ENCODE measurements at places on chromosomes 4 and X.

DNA sequence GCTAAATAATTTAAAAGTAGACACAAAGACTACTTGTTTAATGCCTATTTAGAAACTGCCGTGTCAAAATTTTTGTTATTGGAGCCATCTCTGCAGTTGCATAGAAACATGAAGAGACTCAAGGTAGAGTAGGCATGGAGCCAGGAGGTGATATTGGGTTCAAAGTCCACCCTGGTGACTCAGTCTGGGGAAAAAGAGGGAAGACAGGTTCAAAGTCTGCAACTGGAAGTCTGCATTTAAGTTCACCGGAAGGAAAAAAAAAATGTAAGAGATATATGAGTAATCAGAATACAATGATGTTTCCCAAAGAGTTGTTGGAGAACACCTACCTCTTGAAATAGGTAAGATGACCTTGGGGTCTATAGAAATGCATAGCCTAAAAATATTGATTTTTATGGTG lies 67.4 kb upstream of the QRFPR start:
- DNase-seq = no peak

DNA sequence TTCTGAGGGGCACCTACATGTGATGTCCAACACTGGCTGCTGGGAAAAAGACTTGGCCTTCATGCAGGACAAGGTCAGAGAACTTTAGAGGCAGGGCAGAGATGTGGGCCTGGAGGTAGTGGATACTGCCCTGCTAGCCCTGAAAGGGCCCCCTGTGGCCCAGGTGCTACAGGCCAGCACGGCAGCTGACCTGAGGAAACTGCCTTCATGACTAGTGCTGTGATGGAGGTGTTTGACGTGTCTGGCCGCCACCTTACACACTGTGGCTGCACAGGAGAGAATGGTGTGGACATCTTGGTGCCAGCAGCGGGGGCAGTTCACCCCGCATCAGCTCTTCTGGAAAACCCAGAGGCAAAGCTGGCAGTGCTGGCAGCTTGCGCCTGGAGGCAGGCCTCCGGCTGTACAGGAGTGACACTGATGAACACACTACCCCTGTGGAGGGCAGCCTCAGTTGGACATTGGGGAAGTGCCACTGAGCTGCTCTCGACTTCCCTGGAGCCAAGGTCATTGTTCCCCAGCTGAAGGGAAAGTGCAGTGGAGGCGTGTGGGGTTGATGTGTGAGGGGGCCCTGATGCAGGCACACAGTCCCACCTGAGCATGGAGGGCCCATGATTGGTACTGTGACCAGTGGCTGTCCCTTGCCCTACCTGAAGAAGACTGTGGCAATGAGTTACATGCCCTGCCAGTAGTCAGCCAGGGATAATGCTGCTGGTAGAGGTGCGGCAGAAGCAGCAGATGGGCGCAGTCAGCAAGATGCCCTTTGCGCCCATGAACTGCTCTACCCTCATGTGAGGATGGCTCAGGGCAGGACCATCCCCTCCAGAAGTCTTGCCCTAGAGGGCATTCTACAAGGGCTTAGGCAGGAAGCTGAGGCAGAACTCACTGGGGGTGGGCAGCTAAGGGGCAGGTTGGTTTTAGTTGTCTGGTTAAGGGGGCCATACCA lies 36.9 kb downstream of the COQ2 start:
- DNase-seq = no peak

DNA sequence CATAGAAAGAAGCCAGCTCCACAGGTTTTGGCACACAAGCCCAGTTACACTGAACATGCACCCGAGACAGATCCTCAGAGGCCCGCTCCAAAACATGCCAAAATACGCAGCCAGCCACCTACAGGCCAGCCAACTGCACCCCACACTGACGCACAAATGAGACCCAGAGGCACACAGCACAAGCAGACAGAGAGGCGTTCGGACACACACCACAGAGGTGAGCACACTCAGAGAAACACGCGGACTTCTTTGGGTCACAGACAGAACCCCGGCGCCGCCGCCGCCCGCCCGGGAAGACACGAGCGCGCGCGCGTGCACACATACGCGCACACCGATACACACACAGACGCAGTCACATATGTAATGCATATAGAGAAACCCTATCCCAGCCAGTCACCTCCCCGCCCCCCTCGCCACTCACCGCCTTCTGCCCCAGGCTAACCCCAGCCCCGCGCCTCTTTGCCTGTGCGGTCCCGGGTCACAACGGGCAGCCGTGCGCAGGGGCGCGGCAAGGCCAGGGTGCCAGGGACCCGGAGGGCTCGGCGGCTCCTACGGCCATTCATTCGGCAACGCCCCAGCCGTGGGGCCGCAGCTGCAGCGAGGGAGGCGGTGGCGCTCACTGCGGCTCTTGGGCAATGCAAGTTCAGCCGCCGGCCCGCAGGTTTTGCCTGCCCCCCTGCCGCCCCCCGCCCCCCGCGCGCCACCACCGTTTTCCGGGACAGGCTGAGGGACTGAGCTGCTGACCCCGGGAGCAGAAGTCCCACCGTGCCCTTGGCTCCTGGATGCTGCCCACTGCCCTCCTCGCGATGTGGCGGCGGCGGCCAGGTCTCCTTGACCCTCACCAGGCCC lies 553 bp downstream of the SEPTIN6 start:
- no peak for DNase-seq

GRCh38 chrX:121254336-121254735 lies 206.9 kb downstream of the GLUD2 start:
- DNase-seq = no peak

GRCh38 chr4:57905965-57906364 lies 795.8 kb upstream of the IGFBP7 start:
- DNase-seq = no peak

Data from activated CD8-positive, alpha-beta memory T cell treated with anti-CD3 and anti-CD28 coated beads for 4 hours (primary cell).